ENCODE measurements at places on chromosomes 16 and 17.

GRCh38 chr17:28130472-28130871 is 88.0 kb downstream of the NLK start:
- DNase-seq = no peak

- DNase-seq = no peak
These were observed 16.0 kb downstream of the HOXB4 start for GRCh38 chr17:48561884-48562810.

DNA sequence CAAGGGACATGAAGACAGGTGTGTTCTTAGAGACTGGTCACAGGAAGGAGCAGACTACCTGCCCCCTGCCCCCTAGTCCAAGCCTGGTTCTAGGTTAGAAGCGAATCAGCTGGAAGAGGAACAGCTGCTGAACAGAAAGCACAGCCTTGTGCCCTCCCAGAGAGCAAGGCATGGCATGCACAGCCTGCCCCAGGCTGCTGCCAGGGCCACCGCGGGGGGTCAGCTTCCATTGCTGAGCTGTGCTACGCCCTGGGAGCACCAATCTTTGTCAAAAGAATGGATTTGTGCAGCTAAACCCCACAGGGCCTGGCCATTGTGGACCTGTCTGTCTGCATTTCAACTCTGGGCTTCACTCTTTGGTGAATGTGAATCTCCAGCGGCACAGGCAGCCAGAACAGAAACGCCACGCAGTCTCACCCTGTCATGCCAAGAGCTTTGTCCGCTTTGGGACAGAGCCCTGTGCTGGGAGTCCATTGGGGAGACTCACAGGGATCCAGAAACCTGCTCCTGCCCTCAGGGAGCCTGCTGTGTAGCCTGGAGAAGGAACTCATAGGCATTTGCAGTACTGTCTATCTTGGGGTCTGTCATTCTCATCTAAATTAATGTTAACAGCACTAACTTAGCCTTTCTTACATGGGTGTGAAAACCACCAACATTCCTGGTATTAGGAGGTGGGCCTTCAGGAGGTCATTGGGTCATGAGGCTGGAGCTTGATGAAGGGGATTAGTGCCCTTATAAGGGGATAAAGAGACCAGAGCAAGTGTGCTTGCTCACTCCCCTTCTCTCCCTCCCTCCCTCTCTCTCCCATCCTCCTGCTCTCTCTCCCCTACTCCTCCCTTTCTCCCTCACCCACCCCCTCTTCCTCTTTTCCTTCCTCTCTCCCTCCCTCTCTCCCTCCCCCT is 25.6 kb upstream of the CDRT4 start:
- no peak for DNase-seq

DNA sequence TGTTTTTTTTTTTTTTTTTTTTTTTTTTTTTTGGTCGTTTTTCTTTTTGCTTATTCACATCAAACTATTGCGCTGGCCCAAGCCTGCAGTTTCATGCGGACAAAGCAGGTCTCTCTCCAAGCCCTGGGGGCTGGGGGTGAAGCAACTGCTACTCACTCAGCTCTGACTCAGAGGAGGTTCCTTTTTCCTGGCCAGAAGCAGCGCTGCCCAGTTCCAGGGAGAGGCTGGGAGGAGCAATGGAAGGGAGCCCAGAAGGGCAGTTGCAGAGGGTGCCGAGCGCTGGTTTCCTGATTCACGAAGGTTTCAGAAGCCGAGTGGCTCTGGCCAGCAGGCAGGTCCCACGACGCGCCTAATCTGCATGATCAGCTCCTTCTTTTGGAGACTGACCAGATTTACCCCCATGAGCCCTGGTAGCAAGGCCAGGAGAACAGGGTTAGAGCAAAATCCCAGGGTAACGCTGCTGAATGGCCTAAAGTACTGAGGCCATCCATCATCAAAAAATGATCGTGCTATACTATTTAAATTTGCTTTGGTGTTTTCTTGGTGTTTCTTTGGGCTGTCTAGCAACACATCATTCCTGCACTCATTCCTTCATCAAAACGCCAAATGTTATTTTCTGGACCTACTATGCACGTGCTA is 144.7 kb upstream of the SOX9 start:
- DNase-seq = peak; percentile 96

DNA sequence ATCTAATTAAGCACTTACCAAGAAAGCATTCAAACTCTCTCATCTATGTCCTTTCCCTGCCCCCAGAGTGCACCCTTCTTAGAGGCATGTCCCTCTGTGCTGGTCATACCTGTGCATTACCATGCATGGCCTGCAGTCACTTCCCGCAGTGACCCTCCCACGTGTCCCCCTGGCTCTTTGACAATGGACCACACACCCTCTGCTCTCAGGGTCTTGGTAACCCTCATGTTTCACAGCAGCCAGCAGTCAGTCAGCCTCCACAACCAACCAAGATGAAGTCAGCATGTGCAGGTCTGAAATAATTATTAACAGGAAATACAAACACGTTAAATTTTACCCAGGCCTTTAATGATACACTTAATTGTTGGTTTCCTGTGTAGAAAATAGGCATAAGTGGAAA is 10.1 kb downstream of the KRT33A start:
- no peak for DNase-seq

- no peak for DNase-seq
These were observed 8.5 kb downstream of the NHERF1 start for GRCh38 chr17:74756891-74757290.

Data from astrocyte (in vitro differentiated cells and primary cell).